CMK (cell line): ENCODE measurements at places on chromosomes 13 and 19.

- no peak for DNase-seq
These were observed 21.6 kb downstream of the SLAIN1 start for GRCh38 chr13:77719128-77719527.

DNA sequence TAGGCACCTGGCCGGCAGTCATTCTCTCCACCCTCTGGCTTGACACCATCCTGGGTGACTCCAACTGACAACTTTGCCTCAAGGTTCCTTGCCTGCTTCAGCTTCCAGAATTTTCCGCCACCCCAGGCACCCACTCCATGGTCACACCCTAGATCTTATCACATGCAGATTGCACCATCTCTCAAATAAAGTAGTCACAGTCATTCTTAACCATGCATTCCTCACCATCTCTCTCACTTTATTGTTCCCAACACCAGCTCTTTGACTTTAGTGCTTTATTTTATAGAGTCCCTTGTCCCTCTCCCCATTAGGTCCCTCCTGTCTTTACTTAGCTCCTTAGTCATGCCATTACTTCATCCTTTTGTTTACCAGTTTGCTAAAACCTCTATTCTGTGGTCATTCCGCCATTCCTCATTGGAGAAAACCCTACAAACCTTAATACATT is 351.7 kb downstream of the SPRY2 start:
- no peak for DNase-seq

- no peak for DNase-seq
These were observed 390.5 kb upstream of the PCDH9 start for GRCh38 chr13:67620665-67621064.

DNA sequence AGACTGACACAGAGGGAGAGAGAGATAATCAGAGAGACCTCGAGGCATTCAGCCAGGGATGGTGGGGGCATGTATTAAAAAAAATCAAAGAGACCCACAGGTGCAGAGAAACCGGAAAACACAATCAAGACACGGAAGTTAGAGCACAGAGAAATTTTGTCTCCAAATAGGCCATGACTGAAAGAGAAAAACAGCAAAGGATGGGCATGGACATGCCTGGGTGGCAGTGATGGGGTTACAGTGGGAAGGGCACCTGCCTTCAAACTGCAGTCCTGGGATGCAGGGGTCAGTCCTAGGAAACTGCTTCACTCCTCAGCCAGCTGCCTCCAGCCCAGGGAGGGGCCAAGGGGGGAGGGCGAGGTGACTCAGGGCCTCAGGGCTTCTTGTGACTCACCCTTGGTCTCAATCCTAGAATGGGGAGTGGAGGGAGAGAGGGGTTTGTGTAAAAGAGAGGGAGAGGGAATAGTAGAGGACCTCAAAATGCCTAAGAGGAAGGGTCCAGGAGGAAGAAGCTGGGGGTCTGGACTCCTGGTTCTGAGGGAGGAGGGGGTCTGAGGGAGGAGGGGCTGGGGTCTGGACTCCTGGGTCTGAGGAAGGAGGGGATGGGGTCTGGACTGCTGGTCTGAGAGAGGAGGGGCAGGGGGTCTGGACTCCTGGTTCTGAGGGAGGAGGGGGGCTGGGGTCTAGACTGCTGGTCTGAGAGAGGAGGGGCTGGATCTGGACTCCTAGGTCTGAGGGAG is 3.6 kb upstream of the KCNN4 start:
- DNase-seq = no peak

GRCh38 chr13:36090592-36090991 is 40.6 kb downstream of the DCLK1 start:
- no peak for DNase-seq

DNA sequence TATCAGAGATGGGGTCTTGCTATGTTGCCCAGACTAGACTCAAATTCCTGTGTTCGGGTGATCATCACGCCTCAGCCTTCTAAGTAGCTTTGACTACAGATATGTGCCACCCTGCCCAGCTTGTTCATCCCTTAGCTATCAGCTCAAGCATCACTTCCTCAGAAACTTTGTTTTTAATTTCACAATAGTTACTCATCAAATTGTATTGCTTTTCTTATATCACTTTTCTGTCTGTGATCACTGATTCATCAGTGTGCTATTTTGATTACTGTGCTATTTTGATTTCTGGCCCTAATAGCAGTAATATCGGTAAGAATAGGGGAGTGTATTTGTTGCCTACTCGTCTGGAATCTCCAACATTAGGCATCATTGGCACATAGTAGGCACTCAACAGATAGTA is 878.6 kb upstream of the PCDH20 start:
- DNase-seq = no peak

- DNase-seq = no peak
These were observed 792.6 kb upstream of the SLITRK6 start for GRCh38 chr13:86591862-86592261.

- DNase-seq = no peak
These were observed 7.8 kb downstream of the CPB2 start for GRCh38 chr13:46097015-46097414.

- no peak for DNase-seq
These were observed 291.6 kb upstream of the MAB21L1 start for GRCh38 chr13:35768073-35768472.

GRCh38 chr13:42028113-42028799 is 20.2 kb upstream of the DGKH start:
- no peak for DNase-seq

- DNase-seq = no peak
These were observed 162.3 kb upstream of the SERP2 start for GRCh38 chr13:44211286-44211685.

DNA sequence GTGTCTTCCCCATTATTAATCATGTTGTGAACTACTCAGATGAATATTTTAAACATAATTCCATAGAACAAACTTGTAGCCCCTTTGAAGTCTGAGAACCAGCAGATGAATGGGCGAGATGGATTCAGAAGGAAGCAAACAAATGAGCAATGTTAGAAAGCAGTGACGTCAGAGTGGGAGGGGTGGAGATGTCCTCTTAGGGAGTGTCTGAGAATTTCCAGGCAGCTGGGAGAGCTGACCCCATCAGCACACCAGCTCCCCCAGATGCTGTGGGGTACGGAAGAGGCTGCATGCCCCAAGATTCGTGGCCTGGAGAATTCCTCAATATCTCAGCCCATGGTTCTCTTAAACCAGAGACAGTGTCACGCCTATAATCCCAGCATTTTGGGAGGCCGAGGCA is 68.6 kb downstream of the DPF1 start:
- DNase-seq = no peak

DNA sequence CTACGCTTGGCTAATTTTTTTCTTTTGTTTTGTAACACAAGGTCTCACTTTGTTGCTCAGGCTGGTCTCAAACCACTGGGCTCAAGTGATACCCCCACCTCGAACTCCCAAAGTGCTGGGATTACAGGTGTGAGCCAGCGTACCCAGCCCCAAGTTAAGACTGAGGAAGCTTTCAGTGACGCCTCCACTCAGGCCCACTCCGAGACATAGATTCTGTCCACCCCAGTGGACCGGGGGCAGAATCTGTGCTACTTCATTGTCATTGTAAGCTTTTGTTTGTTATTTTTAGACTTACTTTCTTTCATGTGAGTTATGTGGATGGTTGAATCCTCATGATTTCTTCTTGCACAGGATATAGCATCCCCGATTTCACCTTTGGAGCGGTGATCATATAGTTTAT is 156.9 kb upstream of the TSHZ3 start:
- no peak for DNase-seq

- DNase-seq = no peak
These were observed 30.3 kb downstream of the SHISA2 start for GRCh38 chr13:26021516-26021915.

DNA sequence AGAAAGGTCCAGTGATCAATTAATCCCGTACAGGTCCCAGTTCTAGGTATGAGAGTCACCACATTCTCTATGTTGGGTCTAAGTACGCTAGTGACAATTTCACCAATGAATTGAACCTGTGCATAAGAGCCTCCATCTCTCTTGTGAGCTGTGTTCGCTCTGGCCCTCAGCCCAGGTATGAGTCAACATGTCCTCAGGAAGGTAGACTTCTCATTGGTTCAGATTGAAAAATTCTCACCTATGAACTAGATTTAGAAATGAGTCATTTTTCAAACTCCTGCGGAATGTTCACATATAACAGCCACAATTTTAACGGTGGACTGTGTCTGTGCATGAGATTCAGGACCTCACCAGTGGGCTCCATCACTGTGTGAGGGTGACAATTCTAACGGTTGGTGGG is 12.7 kb upstream of the ZNF43 start:
- DNase-seq = no peak

GRCh38 chr13:31204592-31204991 is 4.8 kb downstream of the B3GLCT start:
- DNase-seq = no peak

GRCh38 chr13:48253849-48254248 is 20.8 kb downstream of the ITM2B start:
- DNase-seq = no peak

DNA sequence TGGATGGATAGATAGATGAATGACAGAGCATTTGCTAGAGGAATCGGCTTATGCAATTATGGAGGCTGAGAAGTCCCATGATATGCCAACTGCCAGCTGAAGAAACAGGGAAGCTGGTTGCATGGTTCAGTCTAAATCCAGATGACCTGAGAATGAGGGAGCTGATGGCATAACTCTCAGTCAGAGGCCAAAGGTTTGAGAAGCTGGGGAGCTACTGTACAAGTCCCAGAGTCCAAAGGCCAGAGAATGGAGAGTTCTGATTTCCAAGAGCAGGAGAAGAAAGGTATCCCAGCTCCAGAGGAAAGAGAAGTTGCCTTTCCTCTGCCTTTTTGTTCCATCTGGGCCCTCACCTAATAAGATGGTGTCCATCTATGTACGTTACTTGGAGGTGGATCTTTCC is 108.3 kb downstream of the CDK8 start:
- no peak for DNase-seq

GRCh38 chr13:21011378-21011777 is 50.0 kb downstream of the LATS2 start:
- no peak for DNase-seq

GRCh38 chr13:99218545-99218944 is 17.9 kb downstream of the UBAC2 start:
- DNase-seq = no peak

DNA sequence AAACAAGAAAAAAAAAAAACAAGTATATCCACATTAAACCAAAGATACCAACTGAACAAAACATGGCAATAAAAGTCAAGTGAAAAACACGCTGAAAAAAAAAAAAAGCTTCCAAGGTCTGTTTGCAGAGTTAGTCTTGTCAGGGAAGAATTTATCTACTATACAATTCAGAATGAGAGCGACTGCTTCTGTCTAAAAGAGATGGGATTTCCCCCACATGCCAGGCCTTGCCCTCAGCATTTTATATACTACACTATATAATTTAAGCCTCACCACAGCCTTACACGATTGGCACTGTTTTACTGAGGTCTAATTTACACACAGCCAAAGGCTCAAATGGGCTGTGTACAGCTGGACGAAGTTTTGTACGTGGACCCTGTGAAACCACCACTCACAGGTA is 67.3 kb downstream of the FOXO1 start:
- no peak for DNase-seq

DNA sequence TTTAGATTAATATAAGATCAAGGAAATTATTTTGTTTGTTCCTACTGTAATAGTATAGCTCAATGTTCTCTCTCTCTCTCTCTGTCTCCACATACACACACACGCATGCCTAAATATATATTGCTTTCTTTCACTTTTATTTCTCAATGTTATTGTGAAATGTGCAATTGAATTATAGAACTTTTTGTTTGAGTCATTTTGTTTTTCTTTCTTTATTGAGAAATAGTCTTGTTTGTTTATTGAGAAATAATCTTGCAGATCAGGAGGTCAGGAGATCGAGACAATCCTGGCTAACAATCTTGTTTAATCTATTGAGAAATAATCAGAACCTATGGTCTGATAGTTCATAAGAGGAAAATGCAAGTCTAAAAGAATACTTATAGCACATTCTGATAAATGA is 1581.3 kb downstream of the EFNB2 start:
- DNase-seq = no peak

- no peak for DNase-seq
These were observed 17.3 kb downstream of the UPF1 start for GRCh38 chr19:18848878-18849661.

- DNase-seq = no peak
These were observed 533 bp downstream of the TNFSF9 start for GRCh38 chr19:6531163-6531955.

- no peak for DNase-seq
These were observed 12.7 kb upstream of the SPACA6 start for GRCh38 chr19:51680474-51680873.

DNA sequence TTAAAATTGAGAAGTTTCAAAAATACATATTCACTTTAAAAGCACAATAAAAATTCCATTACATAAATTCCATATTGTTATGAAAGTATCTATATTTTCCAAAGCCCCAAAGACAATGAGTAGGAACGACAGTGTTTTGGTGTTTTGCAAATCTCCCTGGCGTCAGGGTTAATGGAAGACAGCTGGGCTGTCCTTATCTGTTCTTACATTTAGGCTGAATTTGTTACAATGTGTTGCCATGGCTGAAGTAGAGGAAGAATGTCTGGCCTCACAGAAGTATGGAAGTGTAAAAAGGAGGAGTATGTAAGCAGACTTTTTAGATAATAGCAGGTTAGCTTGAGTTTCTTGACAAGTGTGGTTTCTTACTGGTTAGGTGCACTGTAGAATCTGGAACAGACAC is 124.4 kb upstream of the SPATA13 start:
- no peak for DNase-seq

DNA sequence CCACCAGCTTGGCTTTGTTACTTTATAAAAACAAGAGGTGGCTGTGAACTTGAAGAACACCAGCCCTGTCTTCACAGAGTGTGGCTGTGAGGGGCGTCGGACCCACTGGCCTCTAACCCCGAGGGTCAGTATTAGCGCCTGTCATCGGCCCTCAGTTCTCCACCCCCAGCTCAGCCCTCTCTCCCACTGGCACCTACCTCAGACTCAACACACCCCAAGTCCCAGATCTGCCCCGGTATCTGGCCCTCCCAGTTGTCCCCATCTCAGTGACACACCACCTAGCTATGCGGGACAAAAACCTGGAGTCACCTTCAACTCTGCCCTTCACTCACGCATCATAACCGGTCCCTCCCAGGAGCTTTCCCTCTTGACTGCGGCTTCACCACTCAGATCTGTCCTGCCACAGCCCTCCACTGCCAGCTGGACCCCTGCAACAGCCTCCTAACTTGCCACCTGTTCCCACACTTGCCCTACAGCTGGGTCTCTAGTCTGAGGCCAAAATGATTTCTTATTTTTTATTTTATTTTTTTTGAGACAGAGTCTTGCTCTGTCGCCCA is 45.4 kb downstream of the PEPD start:
- no peak for DNase-seq

DNA sequence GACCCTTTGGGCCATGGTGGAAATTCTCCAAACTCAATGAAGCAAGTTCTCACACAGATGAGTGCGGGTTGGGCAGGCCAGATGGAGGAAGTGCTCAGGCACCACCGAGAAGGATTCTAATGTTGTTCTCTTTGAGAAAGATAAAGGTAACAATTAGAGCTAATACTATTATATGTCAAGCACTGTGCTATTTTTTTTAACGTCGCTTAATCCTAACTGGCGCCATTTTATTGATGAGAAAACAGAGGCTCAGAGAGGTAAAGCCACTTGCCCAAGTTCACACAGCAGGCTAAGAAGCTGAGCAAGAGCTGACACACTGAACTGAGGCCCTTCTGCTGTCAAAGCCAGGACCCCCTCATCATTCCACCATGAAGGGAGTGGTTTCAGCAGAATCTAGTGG is 1.0 kb downstream of the FBL start:
- DNase-seq = no peak

GRCh38 chr19:18421371-18421959 is 2.3 kb downstream of the SSBP4 start:
- no peak for DNase-seq

GRCh38 chr19:53662209-53662608 is 30.4 kb downstream of the DPRX start:
- no peak for DNase-seq
